H9 (cell line): ENCODE measurements at places on chromosomes 7 and 10.

DNA sequence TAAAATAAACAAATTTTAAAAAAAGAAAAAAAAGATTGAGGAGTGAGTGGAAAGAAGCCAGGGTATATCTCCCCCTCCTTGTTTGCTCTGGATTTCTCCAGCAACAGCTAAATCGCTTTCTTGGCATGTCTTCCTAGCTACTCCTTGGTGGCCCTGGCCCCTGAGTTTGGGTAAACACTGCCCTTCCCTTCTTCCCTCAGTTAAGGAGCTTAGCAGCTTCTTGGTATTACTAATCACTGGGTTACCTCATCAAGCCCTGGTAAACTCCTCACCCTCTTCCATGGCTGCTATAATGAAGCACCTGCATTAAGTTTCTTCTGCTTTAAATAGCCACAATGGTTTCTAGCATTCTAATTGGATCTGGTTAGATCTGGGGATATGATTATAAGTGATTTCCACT is 269.8 kb downstream of the FZD1 start:
- DNase-seq = no peak

DNA sequence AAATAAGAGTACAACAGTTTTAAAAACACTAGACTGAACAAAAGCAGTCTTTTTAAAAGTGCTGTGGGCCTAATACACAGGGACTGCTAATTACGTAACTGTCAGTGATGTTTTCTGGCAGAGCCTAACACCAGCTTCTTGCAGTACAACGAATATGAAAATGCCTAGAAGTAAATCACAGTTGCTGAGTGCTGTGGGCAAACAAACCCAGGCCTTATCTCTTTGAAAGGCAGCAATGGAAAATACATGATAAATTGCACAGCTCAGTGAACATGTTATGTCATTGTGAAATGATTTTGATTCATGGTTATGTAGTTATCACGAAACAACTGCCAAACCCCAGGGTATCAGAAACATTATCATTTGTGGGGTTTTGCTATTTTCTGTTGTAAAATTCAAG is 428.4 kb downstream of the GFRA1 start:
- no peak for DNase-seq

GRCh38 chr10:108244443-108245228 is 1080.1 kb upstream of the SORCS1 start:
- peak; percentile 38 for DNase-seq

- no peak for DNase-seq
Observed at GRCh38 chr10:7432884-7433726, 22.3 kb upstream of the SFMBT2 start.

- no peak for DNase-seq
Observed at GRCh38 chr10:70560511-70560941, 42.0 kb downstream of the PRF1 start.

- DNase-seq = no peak
Observed at GRCh38 chr10:3526727-3527501, 258.1 kb downstream of the KLF6 start.

- DNase-seq = no peak
Observed at GRCh38 chr7:16661924-16662323, 15.9 kb downstream of the BZW2 start.

DNA sequence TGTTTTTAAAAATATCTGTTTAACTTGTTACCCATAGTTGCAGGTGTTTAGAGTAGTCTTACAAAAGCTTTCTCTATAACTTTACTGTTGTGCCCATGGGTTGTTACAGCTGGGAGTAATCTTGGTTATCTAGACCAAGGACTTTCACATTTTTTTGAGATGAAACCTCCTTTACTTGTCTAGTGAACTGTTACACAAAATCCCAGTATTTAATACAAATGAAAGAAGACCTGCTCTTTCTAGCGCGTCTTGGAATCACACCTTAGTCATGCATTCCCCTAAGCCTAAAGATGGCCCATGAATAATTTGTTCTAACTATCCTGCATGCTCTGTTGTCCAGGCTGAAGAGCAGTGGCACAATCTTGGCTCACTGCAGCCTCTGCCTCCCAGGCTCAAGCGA is 38.0 kb downstream of the CSGALNACT2 start:
- DNase-seq = no peak

GRCh38 chr7:85681241-85681640 is 494.4 kb upstream of the SEMA3D start:
- DNase-seq = no peak

GRCh38 chr10:7301006-7301778 is 109.6 kb downstream of the SFMBT2 start:
- peak; percentile 69 for DNase-seq

DNA sequence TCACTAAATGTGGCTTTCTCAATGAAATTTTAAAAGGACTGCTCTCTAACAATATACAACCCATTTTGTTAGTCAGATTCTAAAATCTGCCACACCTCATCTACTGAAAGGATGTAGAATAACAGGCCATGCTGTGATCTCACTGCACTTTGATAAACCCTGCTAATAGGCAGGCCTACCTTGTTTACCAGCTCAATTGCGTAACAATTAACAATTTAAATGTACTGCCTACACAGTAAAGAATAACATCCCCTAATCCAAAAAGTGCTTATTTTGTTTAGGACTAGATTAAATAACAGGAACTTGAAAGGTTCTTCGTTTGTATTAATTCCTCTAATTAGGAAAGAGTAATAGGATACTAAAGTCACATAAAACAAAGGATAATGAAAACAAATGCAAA is 4.5 kb downstream of the SRI start:
- DNase-seq = no peak

DNA sequence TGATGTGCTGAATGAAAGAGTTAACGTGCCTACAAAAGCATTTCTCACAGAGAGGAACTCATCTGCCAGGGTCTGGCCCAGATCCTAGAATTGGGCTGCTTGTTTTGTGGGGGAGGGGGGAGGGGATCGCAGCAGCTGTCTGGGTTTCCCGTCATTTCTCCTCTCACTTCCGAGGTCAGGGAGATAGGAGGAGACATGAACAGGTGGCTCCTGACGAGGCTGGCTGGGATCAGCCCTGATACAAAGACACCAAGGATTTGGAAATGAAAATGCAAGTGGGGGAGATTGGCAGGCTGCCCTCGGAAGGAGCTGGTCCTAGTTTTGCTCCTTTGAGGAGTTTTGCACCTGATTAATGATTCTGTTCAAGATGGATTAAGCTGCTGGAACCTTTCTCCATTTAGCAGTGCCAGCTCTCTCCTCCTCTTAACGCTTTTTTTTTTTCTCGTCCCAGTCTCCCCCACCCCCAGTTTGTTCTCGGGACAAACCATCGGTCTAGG is 86.8 kb upstream of the KMT2C start:
- no peak for DNase-seq

DNA sequence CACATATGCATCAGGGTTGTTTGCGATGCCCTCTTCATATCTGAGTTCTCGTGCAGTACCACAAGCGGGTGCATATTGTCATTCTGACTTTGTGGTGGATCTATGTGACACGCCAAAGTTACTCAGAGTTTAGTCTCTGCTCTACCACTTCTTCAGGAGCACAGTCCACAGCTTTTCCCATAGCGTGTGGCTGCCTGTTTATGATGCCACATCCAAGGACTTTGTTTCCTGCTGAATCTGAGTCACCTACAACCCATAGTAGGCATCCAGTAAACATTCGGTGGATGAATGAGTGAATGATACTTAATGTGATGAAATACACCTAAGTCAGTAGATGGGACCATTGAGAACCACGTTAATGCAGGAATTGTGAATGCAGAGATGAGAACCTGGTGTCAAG is 15.0 kb downstream of the ADRA2A start:
- no peak for DNase-seq

DNA sequence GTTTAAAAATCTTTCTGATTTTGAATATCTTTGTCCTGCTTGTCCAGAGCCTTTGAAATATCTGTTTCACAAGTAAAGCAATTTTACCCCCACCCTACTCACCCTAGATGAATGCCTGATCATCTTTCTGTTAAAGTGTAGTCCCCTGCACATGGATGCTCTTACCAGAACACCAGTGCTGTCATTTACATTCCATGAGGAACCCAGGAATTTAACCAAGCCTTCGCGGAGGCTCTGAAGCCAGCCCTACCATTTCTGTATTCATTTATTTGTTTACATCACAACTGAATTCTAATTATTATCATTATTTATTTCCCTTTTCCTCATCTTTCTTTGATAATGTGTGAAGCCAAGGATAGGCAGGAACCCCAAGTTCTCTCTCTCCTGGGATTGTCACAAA is 167.8 kb upstream of the MYO3A start:
- DNase-seq = no peak

GRCh38 chr10:29621161-29621560 is 13.6 kb downstream of the SVIL start:
- DNase-seq = no peak

- DNase-seq = no peak
Observed at GRCh38 chr10:100725869-100726426, 19.4 kb upstream of the PAX2 start.

DNA sequence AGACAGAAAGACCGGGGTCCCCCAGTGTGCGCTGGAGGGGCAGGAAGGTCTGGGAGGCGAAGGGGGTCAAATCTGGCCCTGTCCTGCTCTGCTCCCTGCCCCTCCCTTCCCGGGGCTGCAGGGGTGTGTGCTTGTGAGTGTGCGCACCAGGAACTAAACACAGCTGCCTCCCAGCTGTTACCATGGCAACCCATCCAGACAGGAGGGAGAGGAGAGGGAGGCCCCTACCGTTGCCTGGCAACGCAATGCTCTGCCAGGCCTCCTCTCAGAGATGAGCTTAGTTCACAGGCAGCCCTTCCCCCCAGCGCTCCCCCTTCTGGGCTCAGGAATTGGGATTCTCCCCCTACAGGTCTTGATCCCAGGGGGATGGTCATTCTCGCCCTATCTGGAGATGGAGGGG is 6.1 kb downstream of the NYAP1 start:
- DNase-seq = peak; percentile 89

GRCh38 chr7:130959743-130960207 is 225.8 kb upstream of the KLF14 start:
- no peak for DNase-seq

GRCh38 chr10:103416436-103417147 is 20.2 kb downstream of the PDCD11 start:
- DNase-seq = no peak

- DNase-seq = no peak
Observed at GRCh38 chr7:158410720-158411119, 176.9 kb downstream of the PTPRN2 start.

DNA sequence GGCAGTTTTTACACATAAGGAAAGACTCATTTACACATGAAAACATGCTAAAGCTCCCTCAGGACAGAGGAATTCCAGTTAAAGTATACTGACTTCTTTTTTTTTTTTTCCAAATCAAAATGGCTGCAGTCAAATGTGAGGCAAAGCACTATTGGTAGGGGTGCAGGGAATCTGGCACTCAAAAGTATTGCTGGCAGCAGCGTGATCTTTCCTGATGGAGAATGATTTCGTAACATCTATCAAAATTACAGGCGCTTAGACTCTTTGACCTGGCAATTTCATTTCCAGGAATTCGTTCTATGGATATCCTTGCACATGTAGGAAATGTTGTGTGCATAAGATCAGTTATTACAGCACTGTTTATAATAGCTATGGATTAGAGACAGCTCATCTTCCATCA is 65.7 kb downstream of the VSTM4 start:
- DNase-seq = no peak

- no peak for DNase-seq
Observed at GRCh38 chr7:134696261-134696660, 49.6 kb downstream of the BPGM start.

DNA sequence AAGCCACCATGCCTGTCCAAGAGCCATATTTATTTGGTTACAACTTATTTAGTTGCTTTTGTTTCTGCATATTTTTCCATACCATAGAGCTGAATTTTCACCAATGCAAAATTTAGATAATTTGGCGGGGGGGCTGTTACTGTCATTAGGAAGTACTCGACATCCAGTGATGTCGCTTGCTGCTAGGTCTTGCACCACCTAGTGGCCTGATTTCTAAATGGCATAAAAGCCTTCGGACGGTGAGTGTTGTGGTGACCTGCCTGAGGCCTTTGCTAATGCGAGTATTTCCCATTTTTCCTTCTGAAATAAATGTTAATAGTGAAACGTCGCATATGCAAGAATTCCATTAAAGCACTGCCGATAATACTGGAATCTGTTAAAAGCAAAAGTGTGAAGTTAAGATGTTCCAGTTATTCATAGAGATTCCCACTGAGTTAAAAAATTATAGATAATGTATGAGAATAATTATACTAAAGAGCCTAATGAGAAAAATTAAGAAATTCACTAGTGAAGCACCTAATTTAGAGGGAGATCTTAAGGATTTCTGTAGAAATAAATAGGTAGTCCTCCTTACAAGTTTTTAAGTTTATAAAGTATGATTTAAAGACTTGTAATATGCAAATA is 86.1 kb upstream of the DNAJB6 start:
- peak; percentile 73 for DNase-seq

DNA sequence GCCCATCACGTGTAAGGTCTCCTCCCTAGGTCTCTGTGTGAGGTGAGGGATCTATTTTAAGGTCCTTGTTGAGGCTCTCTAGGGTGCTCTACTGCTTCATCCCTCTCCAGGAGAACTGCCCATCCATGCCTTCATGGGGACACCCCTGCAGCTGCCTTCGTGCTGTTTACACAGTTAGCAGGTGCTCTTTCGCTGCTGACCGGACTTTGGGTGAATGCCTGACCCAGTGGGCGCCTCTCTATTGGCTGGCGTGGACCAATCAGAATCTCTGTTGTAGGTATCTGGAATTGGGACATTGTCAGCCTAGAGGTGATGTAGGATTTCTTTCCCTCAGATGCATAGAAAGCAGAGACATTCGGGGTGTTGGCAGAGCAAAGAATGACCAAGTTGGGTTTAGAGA is 38.7 kb upstream of the HMX3 start:
- DNase-seq = no peak

- no peak for DNase-seq
Observed at GRCh38 chr7:36313607-36314006, 76.1 kb upstream of the ANLN start.

- no peak for DNase-seq
Observed at GRCh38 chr7:106023369-106024322, 60.6 kb downstream of the CDHR3 start.

- DNase-seq = no peak
Observed at GRCh38 chr7:21028599-21028998, 241.9 kb upstream of the SP8 start.

DNA sequence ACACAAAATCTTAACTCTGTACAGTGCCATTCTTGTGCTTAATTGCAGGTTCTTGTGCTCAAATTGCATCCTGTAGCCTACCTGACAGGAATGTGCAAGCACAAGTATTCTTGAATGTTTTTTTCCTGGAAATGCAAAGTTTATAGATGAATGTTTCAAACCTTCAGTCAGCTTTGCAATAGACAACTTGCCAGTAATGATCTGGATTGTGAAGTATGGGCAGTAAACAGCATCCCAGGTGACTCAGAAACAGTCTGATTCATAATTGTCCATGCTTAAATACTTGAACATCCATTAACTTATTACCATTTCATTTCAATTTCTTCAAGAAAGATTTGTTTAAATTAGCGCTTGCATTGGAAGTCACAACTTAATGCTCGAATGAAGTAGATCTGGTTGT is 347.2 kb downstream of the SDK1 start:
- DNase-seq = no peak
